ENCODE measurements at places on chromosomes 11 and 22.

- DNase-seq = no peak
These were observed 1.0 kb downstream of the POLA2 start for GRCh38 chr11:65262776-65263175.

- no peak for DNase-seq
These were observed 11.8 kb downstream of the DGCR8 start for GRCh38 chr22:20091690-20092476.

DNA sequence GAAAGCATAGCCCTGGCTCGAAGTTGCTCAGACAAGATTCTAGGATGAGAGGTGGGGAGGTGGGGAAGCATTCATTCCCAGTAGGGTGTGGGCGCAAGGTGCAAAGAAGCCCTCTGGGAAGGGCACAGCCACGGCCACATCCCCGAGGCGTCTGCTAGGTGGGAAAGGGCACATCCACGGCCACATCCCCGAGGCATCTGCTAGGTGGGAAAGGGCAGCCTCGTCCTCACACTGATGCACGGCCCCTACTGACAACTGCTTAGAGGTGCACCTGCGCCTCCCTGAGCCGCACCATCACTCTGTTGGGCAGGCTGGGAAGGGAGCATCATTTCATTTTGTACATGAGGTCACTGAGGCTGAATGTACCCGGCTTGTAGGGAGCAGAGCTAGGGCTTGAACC, 94.6 kb upstream of the PITPNB start:
- no peak for DNase-seq

- DNase-seq = no peak
These were observed 102.6 kb downstream of the TRIM44 start for GRCh38 chr11:35765211-35765610.

DNA sequence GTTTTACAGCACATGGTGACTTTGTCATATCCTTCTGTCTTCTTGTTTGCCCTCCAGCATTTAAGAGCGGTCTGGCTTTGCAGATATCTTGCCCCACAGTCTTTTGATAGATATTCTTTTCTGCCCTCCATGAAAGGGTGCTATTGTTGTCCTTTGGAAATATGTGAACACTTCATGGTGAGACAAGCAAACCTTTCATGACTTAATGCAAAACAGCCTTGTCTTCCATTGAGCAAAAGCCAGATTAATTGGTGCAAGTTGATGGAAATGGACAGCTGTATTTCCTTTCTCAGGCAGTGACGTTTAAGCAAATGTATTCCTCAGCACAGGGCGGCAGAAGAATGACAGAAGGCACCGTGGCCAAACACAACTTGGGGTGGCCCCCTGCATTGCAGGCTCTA, 4.4 kb downstream of the DCPS start:
- no peak for DNase-seq

GRCh38 chr22:30626413-30626812, 9.2 kb upstream of the SLC35E4 start:
- no peak for DNase-seq

DNA sequence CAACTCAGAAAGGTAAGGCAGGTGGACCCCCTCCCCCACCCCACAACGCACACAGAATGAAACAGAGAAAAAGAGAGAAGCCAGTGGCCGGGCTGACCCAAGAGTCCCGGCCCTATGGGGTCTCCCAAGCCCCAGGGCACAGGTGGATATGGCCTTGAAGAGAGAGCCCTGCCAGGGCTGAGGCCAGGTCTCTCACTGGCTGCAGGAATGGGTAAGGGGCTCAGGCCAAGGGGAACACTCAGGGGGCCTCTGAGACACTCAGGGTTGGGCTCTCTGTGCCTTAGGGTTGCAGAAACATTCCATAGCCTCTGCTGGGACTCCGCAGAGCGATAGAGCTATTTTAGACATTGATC, 98.0 kb downstream of the PDE2A start:
- DNase-seq = no peak

DNA sequence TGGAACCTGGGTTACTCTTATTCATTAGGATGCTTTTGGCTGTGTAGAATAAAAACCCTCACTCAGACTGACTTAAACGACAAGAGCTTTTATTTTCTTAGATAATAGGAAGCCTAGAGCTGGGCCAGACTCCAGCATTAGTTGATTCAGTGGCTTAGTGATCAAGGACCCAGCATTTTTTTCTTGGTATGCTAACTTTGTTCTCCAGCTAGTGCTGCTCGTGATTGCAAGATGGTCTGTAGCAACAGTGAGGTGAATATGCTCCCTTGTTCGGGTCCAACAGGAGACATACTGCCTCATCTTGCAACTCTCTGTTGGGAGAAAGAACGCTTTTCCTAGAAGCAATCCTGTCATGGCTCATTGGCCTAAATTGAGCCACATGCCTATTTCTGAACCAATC, 33.4 kb downstream of the INSC start:
- DNase-seq = no peak

DNA sequence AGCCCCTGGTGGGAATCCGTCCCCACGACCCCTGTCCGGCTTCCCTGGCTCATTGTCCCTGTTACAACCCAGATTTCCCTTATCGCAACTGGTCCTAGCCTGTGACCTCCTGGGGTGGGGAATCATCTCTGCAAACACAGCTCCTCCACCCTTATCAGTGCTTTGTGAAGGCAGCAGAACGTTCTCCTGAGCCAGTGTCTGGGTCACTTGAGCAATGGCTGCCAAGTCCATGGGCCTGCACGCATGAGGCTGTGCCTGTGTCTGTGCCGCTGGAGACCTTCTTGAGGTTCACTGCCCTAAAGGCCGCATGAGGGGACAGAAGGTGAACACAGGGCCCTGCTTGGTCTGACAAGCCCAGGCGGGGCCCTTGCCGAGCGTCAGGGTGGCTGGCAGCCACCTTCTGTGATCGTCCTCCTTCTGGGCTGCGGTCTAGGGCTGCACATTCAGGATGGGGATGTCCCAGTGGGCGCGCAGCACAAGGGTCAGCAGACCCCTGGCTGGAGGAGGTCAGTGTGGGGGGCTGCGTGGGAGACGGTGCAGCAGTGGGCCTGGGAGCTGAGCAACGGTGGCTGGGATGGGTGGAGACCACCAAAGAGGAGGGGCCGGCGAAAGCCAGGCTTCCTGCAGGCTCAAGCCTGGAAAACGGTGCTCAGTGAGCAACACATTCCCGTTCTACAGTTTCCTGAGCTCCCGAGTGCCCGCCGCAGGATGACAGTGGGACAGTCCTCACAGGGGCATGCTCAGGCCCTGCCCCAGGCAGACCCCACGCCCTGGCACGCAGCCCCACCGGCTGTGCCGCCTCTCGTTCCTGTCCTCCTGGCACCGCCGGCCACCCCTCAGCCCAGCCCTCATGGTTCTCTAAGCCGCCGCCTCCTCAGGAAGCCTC, 74.1 kb downstream of the CDKN1C start:
- no peak for DNase-seq

DNA sequence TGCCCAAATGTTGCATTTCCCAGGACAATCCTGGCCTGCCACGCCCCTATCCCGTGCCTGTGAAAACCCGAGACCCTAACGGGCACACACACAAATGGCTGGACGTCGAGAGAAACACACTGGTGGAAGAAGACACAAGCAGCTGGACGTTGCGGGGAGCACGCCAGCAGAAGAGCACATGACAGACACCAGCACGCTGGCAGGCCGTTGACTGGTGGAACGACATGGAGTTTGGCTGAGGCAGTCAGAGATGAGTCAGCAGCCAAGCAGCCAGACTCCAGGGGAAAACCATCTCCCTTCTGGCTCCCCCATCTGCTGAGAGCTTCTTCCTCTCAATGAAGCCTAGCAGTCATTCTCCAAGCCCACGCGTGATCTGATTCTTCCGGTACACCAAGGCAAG, 606.7 kb upstream of the LRRC4C start:
- DNase-seq = no peak

GRCh38 chr11:10044618-10045017, 249.4 kb downstream of the SBF2 start:
- DNase-seq = peak; percentile 10

DNA sequence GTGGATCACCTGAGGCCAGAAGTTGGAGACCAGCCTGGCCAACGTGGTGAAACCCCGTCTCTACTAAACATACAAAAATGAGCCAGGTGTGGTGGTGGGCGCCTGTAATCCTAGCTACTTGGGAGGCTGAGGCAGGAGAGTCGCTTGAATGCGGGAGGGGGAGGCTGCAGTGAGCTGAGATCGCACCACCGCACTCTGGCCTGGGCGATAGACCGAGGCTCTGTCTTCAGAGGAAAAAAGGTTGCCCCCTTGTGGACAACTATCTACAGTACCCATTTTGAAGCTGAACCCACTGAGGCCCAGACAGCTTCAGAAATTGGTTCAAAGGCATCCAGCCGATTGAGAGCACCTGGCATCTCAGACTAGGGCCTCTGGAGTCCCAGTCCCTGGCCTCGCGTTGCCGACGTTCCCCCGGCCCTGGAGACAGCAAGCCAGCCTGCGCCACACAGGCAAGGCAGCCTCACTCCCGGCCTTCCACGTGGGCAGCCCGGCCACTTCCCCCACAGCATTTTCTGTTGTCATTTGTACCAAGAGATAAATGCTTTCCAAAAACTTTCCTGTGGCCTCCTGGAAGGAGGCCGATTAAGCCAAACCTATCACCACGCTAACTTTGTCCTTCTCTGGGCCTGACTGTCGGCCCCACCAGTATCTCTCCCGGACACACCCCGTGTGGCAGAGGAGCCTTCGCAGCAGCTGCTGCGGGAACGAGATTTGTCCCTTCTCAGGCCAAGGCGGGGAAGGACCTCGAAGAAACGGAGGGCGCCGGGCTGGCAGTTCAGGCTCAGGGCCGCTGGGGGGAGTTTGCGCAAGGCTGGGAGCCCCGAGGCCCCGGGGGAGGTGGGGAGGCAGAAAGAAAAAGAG, 82.8 kb downstream of the FLI1 start:
- DNase-seq = peak; percentile 47

DNA sequence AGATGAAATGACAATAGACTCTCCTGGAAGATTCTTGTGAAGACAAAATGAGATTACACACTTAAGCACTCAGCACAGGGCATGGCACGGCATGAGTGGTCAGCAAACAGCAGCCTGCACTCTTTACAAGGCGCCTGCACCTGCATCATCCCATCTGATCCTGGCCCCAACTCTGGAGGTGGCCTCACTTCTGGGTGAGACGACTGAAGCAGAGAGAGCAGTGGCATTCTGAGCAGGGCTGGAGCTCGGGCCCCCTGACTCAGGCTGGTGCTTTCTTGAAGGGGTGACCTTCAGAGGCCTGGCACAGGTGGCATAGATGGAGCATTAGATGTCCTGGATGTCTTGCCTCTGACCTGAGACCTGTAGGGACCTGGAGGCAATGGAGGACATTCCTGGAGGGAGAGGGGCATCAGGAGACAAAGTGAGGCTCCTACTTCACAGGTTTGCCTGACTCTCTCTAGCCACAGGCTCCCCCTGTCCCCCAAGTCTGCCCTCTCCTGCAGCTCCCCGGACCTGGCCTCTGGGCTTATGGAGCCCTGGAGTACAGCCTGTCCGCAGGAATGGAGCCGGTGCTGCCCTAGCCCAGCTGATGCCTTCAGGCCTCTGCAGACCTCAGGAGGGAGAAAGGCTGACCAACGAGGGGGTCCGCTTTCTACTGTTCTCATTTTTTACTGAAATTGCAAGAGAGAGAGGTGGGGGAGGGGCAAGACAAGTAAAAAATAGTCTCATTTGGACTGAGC, 65.5 kb upstream of the THY1 start:
- DNase-seq = no peak

DNA sequence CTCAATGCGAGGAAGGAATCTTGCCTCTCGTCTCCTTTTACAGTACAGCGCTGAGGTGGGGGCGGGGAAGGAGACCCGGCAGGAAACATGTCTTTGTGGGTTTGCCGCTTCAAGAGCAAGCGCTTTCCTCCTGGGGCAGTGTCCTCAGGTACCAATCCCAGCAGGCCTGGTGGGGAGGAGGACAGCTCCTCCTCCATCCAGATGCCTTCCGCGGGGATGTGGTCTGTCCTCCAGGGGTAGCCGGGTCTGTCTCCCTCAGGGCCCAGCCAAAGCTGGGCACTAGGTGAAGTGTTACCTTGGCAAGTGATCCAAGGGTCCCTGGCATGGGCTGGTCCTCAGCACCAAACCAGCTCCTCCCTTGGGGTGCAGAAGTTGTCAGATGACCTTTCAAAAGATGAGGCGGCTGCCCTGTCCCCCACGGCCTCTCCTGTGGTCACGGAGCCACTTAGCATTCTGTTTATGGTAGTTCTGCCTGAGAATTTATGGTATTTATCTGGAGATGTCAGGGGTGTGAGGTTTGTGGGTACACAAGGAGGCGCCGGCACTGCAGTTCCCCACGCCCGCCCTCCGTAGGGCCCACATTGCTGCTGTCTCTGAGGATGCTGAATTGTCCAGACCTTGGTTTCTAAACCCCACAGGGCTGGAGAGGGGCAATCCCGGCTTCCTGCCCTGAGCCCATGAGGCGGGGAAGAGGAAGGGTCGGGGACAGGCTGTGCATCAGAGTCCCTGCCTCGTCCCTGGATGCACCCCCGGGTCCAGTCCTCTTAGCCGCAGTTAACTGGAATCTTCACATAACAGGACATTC, 93.5 kb upstream of the ANO1 start:
- no peak for DNase-seq

GRCh38 chr11:95241681-95242081, 10.7 kb upstream of the SESN3 start:
- DNase-seq = no peak

GRCh38 chr22:35488513-35488912, 52.1 kb upstream of the RASD2 start:
- no peak for DNase-seq

GRCh38 chr11:67436459-67437081, 912 bp downstream of the PTPRCAP start:
- peak; percentile 89 for DNase-seq

GRCh38 chr11:69239641-69240040, 54.3 kb upstream of the MYEOV start:
- DNase-seq = no peak

DNA sequence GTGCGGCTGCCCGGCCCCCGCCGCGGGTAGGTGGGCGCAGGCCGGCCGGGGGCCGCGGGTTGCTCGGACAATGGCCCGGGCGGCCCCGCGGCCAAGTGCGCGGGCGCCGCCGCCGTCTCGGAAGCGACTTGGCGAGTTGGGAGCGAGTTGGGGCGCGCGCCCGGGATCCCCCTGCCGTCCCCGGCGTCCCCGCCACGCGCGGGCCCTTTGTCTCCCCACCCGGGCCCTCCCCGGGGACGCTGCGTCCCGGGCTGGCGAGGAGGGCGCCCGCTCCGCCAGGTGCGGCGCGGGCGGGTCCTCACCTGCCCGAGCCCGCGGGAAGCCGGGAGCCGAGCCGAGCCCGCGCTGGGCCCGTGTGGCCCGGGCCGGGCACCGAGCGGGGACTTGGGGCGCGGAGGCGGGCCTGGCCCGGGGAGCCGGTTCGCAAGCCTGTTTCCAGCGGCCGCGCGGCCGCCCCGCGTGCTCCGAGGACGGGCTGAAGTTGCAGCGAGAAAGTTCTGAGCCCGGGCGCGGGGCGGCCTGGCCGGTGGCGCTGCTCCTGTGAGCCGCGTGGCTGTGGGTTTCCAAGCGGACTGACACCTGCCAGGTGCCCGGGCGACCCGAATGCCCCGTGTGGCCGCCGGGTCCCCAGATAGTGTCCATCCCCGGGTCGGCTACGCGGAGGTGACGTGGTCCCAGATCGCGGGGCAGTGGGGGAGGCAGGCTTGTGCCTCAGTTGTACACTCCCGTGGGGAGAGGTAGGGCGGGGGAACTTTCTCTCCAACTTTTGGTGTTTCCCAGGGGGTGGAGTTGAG, 586 bp downstream of the LRP5 start:
- peak; percentile 36 for DNase-seq
